ENCODE measurements at places on chromosomes 5 and 9.

DNA sequence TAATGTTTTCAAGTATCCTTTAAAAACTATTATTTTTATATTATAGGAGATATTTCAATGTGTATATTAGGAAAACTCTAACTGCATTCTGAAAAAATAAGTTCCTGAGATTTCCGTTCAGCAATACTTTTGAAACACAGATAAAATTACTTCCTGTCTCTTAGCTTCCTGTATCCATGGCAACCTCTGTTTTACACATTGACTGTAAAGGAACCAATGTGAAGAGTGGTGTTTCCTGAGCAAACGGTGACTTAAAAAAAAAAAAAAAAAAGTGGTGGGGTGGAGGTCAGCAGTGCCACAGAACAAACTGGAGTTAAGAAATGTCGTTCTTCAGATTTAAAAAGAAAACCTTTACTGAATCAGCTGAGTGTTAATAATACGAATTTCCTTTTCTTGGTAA, at the start of gene LRRC70:
Gene LRRC70 (plus strand): TSS at position 280 of the 400 bp plus-strand sequence. CDS start 620 bp downstream, outside the sequence.
- no peak for DNase-seq
- H3K4me3 ChIP-seq = peak within 1 kb of the TSS; percentile 2
- no peak within 1 kb of the TSS for H3K27ac ChIP-seq
- no peaks in the 10 kb centered on the region for H3K4me1 ChIP-seq
- H3K27me3 ChIP-seq = no peaks in the 10 kb centered on the region

- H3K36me3 ChIP-seq = no peaks in the 10 kb centered on the region
- H3K4me3 ChIP-seq = no peak overlapping the region
Measured at GRCh38 chr9:126108240-126108639, 218.4 kb upstream of the MVB12B start.

- peaks cover 10% of the 10 kb centered on the region for H3K36me3 ChIP-seq
- no peak overlapping the region for H3K4me3 ChIP-seq
- H3K27me3 ChIP-seq = no peaks in the 10 kb centered on the region
- H3K4me1 ChIP-seq = peaks cover 18% of the 10 kb centered on the region
- DNase-seq = no peak
Measured at GRCh38 chr5:115243412-115243811, 19.3 kb downstream of the PGGT1B start.

DNA sequence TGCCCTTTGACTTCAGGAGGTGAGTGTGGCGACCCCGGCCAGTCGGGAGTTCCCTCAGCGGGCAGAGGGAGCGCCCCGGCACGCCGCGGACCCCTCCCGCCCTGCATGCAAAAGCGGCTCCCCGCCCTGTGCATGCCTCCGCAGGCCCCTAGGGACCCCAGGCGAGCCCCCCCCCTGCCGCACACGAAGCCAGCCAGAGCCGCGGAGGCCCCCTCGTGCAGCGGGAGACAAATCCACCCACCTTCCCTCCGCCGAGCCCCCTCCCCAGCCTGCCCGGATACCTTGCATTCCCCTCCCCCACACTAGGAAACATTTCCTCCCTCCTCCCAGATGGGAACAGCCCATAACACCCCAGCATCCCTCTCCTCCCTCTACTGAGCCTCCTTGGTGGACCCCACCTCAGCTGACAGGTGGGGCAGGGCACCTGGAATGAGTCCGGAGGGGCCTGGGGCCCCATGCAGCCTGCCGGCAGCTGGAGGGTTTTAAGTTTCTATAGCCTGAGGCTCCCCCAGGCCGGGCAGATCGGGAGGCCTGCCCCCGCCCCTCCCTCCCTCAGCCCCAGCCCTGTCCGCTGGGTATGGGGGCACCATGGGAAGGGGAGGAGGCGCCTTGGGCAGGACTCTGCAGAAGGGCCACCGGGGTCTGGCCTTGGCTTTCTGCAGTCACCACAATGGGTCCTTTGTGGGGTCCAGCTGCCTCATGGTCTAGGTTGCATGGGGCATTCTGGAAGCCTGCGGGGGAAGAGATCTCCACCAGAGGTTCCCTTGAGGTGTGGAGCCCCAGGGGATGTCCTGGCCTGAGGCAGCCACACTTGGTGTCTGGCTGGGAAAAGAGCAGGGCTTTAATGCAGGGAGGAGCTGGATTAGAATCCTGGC, 601 bp downstream of the ERGIC1 start:
- H3K4me1 ChIP-seq = peaks cover 59% of the 10 kb centered on the region
- no peaks in the 10 kb centered on the region for H3K36me3 ChIP-seq
- DNase-seq = no peak
- no peaks in the 10 kb centered on the region for H3K27me3 ChIP-seq

GRCh38 chr9:114696814-114697544, 15.0 kb upstream of the TEX48 start:
- no peaks in the 10 kb centered on the region for H3K27me3 ChIP-seq
- no peaks in the 10 kb centered on the region for H3K4me1 ChIP-seq
- H3K4me3 ChIP-seq = no peak overlapping the region
- H3K27ac ChIP-seq = no peak overlapping the region
- DNase-seq = no peak

DNA sequence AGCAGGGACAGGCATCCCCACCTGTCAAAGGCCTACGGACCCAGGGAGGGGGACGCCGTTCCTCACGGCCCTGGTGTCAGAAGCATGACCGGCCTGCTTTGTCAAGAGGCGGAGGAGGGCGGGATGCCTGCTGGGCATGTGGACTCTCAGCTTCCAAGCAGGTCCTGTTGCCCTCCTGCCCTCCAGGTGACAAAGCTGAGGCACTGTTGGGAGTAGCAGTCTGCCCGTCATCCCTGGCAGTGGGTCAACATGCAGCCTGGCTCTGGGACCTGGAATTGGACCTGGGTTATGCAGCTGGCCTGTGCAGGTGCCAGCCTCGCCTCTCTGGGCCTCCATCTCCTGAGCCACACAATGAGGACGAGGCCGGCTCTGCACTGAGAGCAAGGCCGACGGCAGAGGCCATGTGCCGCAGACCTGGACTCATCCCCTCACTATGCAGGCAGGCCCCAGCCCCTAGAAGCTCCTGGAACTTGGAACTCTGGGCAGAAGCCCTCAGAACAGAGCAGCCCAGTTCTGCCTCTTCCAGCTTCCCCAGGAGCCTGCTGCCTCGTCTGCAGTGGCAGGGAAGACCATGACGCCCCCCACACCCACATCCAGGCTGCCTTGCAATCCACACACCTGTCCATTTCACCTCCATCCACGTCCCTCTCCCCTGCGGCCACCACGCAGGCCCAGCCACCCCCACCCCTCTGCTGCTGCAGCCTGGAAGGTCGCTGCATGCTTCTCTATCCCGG, 20.8 kb upstream of the FCN1 start:
- DNase-seq = no peak
- H3K4me1 ChIP-seq = no peaks in the 10 kb centered on the region
- no peak overlapping the region for H3K27ac ChIP-seq
- no peak overlapping the region for H3K4me3 ChIP-seq

DNA sequence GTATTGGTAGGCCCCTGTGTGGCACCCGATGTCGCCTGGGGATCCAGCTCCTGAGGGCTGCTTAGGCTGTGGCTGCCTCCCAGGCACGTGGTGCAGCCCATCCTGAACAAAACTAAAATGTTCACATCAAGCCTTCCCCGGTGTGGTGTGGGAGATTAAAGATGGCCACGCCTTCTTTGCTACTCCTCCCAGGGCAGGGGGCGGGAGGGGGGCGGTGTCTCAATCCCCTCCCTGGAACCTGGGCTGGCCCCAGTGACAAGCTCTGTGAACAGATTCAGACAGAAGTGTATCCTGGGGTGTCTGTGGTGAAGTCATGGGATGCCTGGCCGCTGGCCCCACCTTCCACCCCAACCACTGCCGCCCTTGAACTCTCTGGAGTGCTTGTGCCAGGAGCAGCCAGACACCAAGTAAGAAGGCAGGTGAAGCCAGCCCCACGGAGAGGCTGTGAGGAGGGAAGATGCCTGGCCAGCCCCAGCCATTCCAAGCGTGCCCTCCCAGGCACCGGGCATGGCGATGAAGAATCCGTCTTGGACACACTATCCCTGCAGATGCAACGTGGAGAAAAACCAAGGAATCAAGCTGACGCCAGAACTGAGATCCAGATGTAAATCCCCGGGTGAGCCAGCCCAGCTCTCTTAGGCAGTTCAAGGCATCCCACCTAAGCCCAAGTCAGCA, 75.8 kb downstream of the AK8 start:
- DNase-seq = no peak
- H3K4me1 ChIP-seq = no peaks in the 10 kb centered on the region
- H3K4me3 ChIP-seq = no peak overlapping the region

GRCh38 chr5:119275601-119276173, 80.1 kb upstream of the TNFAIP8 start:
- peak overlapping the region; percentile 56 for H3K27ac ChIP-seq
- H3K4me1 ChIP-seq = peaks cover 50% of the 10 kb centered on the region
- H3K36me3 ChIP-seq = no peaks in the 10 kb centered on the region
- H3K4me3 ChIP-seq = no peak overlapping the region

DNA sequence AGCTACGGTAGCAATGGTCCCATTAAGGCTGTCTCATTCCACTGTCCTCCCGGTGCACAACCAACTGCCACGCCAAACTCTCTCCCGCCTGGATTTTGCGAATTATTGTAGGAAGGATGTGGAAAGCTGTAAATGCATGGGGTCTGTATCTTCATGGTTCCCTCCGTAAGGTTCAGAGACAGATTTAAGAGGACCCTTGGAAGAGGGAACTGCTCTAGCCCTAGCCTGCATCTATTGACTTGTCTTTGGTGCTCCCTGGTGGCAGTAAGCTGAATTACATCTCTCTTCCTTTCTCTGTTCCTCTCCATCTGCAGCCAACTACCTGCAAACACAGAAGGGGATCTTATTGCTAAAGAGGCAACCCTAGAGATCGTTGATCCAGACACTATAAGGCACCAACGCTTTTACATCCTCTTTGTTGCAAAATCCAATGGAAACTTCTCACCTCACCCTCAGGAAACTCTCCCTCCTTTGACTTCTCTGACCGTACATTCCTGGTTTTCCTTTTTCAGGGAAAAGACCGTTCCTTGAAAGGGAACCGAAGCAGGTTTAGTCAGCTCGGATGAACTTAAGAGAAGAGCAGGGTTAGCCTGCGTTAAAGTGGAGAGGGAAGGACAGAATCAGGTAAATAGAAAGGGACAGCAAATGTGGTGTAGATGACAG, 11.9 kb downstream of the CAPSL start:
- no peaks in the 10 kb centered on the region for H3K4me1 ChIP-seq
- no peak overlapping the region for H3K4me3 ChIP-seq
- no peak for DNase-seq
- H3K27ac ChIP-seq = no peak overlapping the region
- H3K36me3 ChIP-seq = no peaks in the 10 kb centered on the region
